NCI-H524 treated with DMSO at 0.1 percent for 48 hours (cell line): ENCODE measurements at places on chromosomes 1 and 21.

GRCh38 chr1:24091971-24092482 lies 19.9 kb downstream of the MYOM3 start:
- no peak for DNase-seq

DNA sequence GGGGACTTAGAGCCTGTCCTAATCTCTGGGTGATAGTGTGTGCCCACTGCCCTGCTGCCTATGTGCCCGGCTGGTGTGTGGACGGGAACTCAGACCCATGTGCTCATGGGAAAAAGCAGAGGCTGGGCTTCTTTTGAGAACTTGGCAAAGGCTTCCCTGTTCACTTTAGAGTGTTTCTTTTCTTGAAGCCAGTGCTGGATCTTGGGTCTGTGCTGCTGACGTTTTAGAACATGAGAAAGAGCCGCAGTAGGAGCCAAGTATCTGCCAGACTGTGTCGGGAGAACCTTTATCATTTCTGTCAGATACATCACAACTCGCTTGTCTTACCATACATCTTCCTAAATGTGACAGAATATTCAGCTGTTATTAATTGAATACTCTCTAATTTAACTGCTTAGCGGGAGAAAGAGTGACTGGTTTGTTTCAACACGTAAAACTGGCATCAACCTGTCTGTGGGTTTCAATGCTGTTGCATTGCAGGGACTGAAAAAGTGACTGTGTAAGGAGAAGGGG lies 195.2 kb downstream of the PBX1 start:
- DNase-seq: no peak

DNA sequence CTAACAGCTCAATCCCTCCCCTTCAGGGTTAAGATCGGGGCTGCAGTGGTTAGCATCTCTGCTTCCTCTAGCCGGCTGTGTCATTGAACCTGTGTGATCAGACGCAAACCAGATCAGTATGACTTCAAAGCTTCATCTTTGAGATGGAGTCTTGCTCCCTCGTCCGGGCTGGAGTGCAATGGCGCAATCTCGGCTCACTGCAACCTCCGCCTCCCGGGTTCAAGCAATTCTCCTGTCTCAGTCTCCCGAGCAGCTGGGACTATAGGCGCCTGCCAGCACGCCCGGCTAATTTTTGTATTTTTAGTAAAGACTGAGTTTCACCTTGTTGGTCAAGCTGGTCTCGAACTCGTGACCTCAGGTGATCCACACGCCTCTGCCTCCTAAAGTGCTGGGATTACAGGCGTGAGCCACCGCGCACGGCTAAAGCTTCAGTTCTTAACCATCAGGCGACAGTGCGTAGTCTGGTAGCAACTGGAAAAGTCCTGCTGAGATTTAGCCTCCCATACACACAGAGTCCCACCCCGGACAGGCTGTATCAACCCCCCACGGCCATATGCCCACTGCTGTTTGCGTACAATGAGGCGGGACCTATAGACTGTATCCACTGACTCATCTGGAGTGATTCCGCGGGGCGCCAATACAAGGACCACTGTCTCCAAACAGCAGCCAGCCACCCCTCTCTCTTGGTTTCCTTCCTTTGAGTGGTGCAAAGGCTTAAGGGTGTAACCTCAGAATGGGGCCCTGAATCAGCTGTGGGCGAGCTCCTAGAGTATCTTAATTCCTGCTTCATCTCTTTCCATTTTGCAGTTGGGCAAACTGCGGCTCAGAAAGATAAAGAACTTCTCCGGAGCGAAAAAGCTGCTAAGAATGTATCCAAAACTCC lies 23.3 kb downstream of the CELA3A start:
- DNase-seq: peak; percentile 72

DNA sequence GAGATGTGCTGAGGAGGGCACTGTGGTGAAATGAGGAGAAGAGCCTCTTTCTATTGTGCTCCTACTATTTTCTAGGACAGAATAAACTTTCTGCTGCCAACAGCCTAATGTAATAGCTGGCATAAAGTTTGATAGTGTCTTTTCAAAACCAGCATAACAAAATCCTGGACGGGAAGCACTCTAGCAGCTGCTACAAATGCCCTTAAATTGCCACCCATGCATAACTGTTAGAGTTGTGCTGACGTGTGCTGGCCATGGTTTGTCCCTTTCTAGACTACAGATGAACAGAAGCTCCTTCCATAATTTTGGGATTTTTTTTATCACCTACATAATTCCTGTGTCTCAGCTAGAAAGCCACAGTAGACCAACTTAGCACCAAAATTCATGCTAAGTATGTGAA lies 88.5 kb upstream of the DEPDC1 start:
- no peak for DNase-seq

- no peak for DNase-seq
These were observed 23.7 kb downstream of the WARS2 start for GRCh38 chr1:119116725-119117124.

GRCh38 chr1:226708342-226708780 lies 30.7 kb downstream of the ITPKB start:
- DNase-seq: no peak

GRCh38 chr1:84635429-84635828 lies 54.8 kb downstream of the SSX2IP start:
- DNase-seq: no peak

- DNase-seq: no peak
These were observed 27.6 kb upstream of the PKP1 start for GRCh38 chr1:201255479-201256362.

- DNase-seq: no peak
These were observed 58.0 kb upstream of the PDC start for GRCh38 chr1:186518822-186519381.

DNA sequence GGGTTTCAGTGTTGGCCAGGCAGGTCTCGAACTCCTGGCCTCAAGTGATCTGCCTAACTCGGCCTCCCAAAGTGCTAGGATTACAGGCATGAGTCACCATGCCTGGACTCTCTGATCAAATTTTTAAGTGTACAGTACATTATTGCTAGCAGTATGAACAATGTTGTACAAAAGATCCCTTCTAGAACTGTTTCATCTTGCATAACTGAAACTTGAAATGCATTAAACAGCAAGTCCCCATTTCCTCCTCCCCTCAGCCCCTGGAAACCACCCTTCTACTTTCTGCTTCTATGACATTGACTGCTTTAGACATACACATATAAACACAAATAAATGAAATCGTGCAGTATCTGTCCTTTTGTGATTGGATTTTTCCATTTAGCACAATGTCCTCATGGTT lies 463.4 kb downstream of the PTPRC start:
- DNase-seq: no peak

DNA sequence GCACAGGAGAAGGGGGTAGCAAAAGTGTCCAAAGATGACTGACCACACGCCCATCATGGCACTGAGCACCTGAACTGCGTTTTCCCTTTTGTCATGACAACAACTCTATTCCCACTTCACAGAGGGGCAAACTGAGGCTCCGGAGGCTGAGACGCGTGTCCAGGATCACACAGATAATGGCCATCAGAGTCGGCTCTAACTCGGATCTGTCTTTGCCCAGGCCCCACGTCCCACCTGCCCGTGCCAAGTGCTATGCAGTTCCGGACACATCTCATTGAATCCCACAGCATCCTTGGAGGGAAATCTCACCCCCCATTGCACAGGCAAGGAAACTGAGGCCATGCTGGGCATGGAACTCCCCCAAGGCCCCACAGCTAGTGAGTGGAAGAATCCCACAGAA lies 62.1 kb downstream of the MATN1 start:
- DNase-seq: no peak

DNA sequence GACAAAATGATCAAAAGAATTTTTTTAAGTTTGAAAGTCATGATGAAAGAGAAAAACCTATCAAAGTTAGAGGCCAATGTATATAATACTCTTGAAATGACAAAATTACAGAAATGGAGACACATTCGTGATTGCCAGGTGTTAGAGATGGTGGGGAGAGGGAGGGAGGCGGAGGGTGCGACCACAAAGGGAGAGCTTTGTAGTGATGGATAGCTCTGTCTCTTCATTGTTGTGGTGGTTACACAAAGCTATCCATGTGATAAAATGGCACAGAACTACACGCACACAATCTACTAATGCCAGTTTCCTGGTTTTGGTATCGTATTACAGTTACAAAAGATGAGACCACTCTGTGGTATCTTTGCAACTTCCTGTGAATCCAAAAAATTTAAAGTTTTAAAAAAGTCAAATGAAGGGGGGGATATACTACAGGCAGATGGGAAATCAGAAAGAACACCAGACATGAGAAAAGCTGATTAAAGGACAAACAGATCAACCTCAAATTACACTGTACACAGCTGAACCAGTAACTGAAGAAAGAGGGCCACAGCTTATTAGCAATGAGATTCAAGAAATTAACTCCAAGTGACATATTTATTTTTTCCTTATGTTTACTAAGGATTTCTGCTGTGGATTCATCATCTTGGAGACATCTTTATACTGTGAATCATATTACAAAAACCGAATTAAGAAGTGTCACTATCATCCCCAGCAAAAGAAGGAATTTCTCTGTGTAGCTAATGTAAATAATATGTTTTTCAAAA lies 199.1 kb downstream of the SLC45A1 start:
- peak; percentile 85 for DNase-seq

DNA sequence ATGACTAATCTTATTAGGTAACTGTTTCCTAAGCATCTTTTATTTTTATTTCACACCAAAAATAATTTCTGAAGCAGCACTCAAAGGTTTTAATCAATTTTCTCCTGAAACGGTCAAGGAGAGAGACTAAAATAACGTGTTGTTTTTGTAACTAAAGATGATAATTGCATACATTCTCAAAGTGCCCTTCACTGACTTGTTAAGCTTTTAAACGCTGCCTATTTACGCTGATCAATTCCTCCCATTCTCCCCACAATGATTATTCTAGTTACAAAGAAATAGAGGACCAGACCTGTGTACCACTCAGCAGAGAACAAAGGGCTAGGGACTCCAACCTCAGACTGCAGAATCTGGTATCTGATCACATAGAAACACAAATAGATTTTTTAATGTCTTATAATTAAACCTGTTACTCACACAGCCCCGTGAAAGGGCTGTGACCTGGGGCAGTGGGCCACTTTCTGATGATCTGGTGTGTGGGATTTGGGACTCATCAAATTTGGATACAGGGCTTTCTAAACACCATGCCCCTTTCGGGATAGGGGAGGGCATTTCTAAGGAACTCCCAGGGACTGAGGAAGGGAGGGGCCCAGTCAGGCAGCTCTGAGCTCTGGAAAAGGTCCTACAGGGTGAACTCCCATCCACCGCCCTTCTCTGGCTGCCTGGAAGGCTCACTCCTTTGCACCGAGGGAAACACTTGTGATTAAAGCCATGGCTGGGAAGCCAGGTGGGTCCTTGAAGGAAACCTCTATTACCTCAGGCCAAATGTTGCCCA lies 65.2 kb downstream of the BCAR3 start:
- no peak for DNase-seq

GRCh38 chr1:93448983-93449804 lies 1.3 kb downstream of the FNBP1L start:
- DNase-seq: no peak
